ENCODE measurements at places on chromosomes 13 and 19.

GRCh38 chr13:29903996-29904395, 53.6 kb upstream of the UBL3 start:
- no peak for DNase-seq

DNA sequence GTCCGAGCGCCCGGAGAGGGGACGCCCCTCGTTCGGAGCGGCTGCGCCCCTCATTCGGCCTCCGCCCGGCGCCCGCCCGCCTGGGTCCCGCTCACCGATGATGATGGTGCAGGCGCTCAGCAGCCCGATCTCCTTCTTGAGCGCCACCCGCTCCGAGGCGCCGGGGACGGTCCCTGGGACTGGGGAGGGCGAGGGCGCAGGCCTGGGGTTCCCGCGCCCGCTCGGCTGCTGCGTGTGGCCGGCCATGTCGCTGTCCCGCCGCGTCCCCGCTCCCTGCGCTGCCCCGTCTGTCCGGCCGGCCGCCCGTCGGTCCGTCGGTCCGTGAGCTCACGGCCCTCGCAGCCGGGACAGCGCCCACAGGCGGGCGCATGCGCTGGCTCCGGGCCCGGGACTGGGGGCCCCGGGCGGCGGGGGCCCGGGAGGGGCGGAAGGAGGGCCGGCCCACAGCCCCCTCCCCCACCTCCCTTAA, at the start of gene SLC7A10:
Gene SLC7A10 (minus strand): TSS at position 393 of the 469 bp plus-strand sequence. CDS start 147 bp downstream, at position 246.
- no peak for DNase-seq

DNA sequence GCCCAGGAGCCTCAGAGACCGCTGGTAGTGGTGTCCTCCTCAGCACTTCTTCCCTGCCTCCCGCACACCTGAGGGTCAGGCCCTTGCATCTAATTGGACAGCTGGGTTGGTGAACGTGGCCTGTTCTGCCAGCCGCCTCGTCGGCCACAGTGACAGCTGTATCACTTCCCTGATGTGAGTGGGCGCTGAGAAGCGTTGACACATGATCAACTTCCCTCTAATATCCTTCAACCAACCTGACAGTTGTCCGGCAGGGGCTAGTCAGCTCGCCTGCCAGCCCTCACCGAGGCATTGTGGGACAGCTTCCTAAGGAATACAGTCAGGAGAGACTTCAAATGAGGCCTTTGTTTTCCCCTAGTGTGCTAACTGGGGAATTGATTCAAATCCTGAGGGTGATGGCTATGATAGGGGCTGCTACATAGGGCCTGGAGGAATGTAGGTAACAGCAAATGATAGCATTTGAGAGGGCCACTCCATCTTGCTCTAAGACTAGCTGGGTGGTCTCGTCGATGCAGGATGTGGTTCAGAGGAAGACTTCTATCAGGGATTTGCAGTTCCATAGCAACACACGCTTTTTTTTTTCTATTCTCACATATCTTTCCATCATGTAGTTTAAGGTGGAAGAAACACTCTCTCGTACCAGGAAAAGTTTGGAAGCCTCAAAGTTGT, 230.8 kb downstream of the TSHZ3 start:
- DNase-seq = peak; percentile 86

DNA sequence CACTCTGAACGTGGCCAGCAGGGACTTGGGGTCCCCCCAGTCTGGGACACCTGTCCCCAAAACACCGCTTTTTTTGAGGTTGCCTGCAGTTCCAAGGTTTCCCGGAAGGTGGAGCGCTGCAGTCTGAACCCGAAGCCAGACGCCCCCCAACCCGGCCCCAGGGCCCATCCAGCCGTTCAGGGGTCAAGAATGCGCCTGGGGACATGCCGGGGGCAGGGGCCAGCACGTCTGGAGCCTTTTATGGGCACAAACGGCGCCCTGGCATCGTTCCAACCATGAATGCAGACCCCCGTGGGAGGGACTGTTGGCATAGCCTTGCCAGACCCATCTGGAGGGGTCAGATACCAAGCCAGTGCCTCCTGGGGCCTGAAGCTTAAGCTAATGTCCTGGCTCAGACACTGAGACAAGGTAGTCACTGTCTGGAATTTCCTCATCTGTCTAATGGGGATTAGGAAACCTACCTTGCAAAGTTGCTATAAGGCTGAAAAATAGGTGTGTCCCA, 6.9 kb downstream of the S1PR5 start:
- DNase-seq = peak; percentile 39

Measured in suppressor macrophage (primary cell).